ENCODE measurements at places on chromosomes 1 and 21. TPM values are rescaled to one million over a fixed set of nuclear protein-coding genes. Genes with fewer than 3 reads are reported as not detected.

ADORA3 gene
- not detected for total RNA-seq

ZFP69B gene
- total RNA-seq = 2.2 TPM

LCE2C gene
- total RNA-seq = not detected

OR10R2 gene
- not detected for total RNA-seq

CASQ2 gene
- not detected for total RNA-seq

CXADR gene
- total RNA-seq = 1.2 TPM

SLC6A9 gene
- 7.4 TPM for total RNA-seq

CELF3 gene
- total RNA-seq = not detected

RNF187 gene
- 58.5 TPM for total RNA-seq

COL16A1 gene
- total RNA-seq = 116 TPM

FNBP1L gene
- 6.3 TPM for total RNA-seq

All from smooth muscle cell of trachea (primary cell).